ENCODE measurements at places on chromosomes 12 and 14.

GRCh38 chr14:93332397-93332852 lies 411 bp downstream of the BTBD7 start:
- peak; percentile 36 for DNase-seq

DNA sequence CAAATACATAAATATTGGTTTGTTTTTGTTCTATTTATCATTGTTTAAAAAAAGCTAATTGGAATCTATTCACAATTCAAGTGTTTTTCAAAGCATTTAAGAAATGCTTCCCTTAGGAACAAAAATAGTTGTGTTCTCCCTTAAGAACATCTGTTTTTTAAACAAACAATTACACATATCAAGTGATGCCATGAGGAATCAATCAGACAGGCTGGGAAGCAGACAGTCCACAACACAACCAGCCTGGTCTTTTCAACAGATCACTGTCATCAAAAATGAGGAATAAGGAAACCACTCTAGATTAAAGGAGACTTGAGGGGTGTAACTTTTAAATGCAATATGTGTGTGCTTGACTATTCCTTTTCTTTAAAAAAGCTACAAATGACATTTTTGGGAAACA lies 25.5 kb downstream of the GALC start:
- DNase-seq = no peak

DNA sequence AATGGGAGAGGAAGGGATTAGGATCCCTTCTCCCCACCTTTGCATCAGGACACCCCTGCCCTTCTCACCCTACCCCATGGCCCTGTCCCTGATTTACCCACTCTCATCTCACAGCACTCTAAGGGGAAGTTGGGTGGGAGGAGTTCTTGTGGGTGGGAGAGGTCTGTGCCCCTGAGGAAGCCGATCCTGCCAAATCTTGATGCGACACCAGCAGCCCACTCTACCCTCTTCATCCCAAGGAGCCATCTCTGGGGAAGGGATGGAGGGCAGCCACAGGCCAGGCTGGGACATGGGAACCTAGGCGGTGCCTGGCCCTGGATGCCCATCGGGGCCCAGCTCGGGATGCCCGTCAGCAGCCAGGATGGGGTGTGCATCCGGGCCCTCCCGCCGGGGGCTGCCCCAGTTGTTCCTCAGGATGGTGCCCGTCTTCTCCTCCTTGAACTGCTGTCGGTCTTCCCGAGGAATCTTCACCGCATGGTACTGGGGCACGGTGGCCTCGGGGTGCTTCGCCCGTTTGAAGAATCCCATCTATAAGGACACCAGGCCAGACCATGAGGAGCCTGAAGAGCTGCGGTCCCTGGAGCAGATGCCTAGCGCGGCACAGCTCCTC lies 22.8 kb downstream of the ITGA7 start:
- DNase-seq = no peak

- no peak for DNase-seq
These were observed 66.7 kb downstream of the AACS start for GRCh38 chr12:125131958-125132357.

GRCh38 chr14:104441275-104442106 lies 138.1 kb upstream of the C14orf180 start:
- DNase-seq = no peak

DNA sequence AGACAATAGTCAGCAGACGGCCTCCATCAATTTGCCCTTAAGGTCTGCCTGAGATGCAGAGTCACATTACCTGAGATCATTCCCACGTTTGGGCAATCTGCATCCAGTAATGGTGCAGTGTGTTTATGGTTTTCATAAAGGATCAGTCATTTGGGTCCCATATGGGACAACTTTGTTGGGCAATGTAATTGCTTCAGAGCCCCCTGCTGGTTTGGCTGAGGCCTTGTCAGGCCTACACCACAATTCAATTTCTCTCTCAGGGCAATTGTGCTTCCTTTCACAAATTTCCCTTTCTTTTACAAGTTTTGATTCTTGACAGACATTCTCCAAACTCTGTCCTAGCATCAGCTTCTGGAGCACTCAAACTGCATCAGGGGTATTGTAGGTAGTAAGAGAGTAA lies 191.2 kb upstream of the SSTR1 start:
- DNase-seq = no peak

DNA sequence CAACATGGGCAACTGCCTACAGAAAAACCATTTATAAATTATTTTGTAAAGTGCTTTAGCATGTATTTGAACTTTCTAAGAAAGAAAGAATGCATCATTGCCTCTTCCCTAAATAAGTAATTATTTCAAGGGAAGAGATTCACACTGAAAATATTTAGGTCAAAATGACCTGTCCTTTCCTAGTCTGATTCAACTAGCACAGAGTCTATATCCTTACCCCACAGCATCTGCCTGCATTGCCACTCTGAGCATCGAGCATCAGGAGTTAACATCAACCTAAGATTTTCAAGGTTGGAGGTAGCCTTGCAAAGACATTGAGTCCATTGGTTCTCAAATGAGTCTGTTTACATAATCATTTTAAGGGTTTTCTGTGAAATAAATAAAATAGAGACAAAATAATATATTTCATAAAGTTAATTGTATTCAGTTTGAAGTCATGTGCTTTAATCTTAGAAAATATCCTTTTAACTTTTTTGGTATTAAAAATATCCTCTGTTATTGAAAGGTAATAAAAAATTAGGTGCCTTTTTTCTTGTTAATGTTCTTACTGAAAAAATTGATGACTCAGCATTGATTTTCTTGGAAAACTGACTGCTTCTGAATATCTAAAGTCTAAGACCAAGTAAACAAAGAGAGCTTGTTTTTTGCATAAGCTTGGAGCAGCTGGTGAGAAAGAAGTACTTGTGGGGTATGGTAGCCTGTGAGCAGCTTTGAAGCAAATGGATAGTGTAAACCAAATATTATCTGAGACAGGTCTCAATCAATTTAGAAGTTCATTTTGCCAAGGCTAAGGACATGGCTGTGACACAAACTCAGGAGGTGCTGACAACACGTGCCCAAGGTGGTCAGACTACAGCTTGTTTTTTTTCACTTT lies 269.0 kb upstream of the CLEC14A start:
- no peak for DNase-seq

- DNase-seq = no peak
These were observed 21.8 kb upstream of the EIF2B2 start for GRCh38 chr14:74980731-74981461.

- DNase-seq = no peak
These were observed 113.2 kb upstream of the EVL start for GRCh38 chr14:99952039-99952438.

- DNase-seq = no peak
These were observed 1041.8 kb downstream of the VRK1 start for GRCh38 chr14:97838986-97839385.

GRCh38 chr14:29007990-29008389 lies 241.4 kb downstream of the FOXG1 start:
- DNase-seq = no peak

DNA sequence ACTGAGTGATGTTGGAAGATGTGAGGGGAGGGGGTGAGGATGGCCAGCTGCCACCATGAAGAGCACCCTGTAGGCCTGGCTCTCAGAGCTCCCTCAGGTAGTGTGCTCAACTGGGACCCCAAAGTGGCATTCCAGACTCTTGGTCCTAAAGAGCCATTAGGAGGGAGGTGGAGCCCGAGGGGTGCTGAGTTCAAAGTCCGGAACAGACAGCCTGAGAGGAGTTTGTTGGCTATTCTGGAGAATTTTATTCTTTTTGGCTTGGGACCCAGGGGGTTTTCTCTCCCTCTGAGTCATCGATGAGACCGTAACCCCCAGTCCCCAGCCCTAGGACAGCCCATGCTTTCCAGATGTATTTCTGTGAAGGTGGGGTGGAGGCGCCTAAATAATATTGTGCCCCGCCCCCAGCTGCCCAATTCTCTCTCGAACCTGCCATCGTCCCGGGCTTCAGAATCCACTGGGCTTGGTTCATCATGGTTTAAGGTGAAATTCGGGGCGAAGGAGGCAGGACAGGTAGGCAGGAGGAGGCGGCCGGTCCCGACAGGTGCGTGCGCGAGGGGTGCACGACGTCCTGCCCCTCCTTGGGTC lies 690 bp upstream of the RBP5 start:
- no peak for DNase-seq

GRCh38 chr12:13227191-13227590 lies 30.7 kb downstream of the EMP1 start:
- no peak for DNase-seq

GRCh38 chr14:69797573-69798338 lies 715 bp upstream of the SLC10A1 start:
- no peak for DNase-seq

- no peak for DNase-seq
These were observed 85.6 kb upstream of the TSPAN8 start for GRCh38 chr12:71243370-71243769.

- no peak for DNase-seq
These were observed 11.2 kb downstream of the ADSS1 start for GRCh38 chr14:104734991-104735779.

- no peak for DNase-seq
These were observed 55.1 kb downstream of the ATXN2 start for GRCh38 chr12:111544032-111544431.

DNA sequence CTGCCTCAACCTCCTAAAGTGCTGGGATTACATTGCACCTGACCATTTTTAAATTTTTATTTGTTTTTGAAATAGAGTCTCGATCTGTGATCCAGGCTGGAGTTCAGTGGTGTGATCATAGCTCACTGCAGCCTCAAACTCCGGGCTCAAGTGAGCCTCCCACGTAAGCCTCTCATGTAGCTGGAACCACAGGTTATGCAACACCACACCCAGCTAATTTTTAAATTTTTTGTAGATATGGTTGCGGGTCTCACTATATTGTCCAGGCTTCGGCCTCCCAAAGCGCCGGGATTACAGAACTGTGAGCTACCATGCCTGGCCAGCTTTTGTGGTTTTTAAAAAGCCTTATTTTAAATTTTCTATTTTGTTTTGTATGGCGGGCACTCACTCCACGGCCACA lies 2.2 kb upstream of the DRAM1 start:
- DNase-seq = no peak

DNA sequence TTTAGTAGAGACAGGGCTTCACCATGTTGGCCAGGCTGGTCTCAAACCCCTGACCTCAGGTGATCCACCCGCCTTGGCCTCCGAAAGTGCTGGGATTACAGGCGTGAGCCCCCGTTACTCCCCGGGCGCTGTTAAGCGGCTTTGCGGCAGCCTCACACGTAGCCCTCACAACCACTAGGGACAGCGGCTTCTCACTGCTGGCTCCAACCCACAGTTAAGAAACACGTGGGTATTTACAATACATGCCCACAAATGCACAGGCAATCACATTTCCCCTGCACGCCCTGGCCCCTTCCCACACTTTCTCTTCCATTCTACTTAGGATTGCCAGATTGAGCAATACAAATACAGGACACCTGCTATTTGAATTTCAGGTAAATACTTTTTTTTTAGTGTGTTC lies 37.0 kb upstream of the EIF5 start:
- no peak for DNase-seq

GRCh38 chr12:72610854-72611358 lies 338.7 kb downstream of the TRHDE start:
- no peak for DNase-seq

DNA sequence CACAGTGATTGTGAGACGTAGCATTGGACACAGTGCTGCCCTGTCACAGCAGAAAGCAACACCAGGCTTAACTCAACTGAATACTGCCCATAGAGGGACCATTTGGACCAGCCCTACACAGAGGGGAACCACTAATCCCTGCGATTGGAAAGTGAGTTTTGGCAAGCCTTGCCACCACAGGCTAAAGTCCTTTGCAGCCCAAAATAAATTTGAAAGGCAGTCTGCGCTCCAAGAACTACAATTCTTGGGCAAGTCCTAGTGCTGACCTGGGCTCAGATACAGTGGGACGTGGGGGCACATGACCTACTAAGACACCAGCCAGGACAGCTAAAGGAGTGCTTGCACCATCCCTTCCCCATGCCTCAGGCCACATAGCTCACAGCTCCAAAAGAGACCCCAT lies 331.4 kb upstream of the GARIN2 start:
- no peak for DNase-seq

DNA sequence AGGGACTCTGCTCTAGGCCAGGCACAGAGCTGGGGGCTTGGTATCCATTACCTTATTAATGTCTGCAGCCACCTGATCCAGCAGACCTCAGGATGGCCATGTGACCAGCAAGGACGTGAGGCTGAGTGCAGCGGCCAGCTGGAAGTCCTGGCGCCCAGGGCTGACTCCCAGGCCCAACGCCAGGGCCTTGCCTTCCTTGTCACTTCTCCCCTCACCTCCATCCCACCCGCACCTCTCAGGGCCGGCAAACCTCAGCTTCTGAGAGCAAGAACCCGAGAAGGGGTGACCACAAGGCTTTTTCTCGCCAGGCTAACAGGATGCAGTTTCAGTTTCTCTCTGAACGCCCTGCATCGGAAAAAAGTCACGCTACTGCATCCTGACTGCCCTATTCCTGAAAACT lies 15.4 kb downstream of the RAB35 start:
- DNase-seq = no peak

- no peak for DNase-seq
These were observed 117.7 kb upstream of the FRMD6 start for GRCh38 chr14:51533872-51534553.

GRCh38 chr12:100164153-100164704 lies 21.6 kb upstream of the BLTP3B start:
- no peak for DNase-seq

GRCh38 chr12:91766454-91766853 lies 379.2 kb downstream of the BTG1 start:
- no peak for DNase-seq

- peak; percentile 85 for DNase-seq
These were observed 3.6 kb downstream of the ISCU start for GRCh38 chr12:108565976-108566375.

- peak; percentile 5 for DNase-seq
These were observed 1.1 kb downstream of the IFNG start for GRCh38 chr12:68158432-68158831.

- DNase-seq = no peak
These were observed 38.8 kb upstream of the ATP23 start for GRCh38 chr12:57902478-57902969.

DNA sequence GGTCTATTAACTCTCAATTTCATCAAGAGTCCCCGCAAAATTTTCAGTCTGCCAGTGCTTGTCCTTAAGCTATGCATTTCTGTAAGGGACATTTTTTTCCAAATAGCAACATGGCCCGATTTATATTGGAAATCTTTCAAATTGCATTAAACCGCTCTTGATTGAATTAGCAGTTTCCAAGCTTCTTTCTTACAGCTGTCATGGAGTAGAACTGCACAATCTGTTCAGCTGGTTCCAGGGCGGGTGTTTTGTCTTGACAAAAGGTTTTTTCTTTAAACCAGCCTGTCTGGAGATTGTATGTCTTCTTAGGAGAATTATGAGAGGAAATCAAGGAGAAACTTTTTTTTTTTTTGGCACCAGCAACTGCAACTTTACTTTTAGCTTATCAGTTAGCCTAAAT lies 185.8 kb downstream of the ALG10B start:
- DNase-seq = no peak

Measured in RWPE1 (cell line).